ENCODE measurements at places on chromosomes 5 and 9. TPM values are rescaled to one million over a fixed set of nuclear protein-coding genes. Genes with fewer than 3 reads are reported as not detected.

GRCh38 chr9:36970007-36970888 lies 63.8 kb downstream of the PAX5 start:
- no peak for DNase-seq

DNA sequence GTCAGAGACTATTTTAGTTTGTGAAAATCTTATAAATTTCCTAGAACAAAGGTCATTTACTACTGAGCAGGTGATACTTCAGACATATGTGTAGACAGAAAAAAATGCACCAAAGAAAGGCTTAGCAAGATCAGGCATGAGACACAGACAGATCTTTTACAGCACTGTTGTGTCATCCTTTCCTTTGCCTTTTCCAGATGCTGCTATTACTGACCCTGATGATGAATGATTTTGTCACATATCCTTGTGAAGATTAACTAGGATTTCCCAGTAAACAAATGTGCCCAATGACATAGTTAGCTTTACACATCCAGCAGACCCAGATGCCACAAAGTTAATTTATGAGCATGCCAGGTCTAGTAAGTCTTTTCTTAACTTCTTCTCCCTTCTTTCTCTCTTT lies 68.2 kb downstream of the DMRTA1 start:
- DNase-seq = no peak

PTGDS gene
- 15.3 TPM for total RNA-seq

- no peak for DNase-seq
Measured at GRCh38 chr9:38286357-38286756, 106.1 kb upstream of the ALDH1B1 start.

FYB1 gene
- 6.2 TPM for total RNA-seq

DNA sequence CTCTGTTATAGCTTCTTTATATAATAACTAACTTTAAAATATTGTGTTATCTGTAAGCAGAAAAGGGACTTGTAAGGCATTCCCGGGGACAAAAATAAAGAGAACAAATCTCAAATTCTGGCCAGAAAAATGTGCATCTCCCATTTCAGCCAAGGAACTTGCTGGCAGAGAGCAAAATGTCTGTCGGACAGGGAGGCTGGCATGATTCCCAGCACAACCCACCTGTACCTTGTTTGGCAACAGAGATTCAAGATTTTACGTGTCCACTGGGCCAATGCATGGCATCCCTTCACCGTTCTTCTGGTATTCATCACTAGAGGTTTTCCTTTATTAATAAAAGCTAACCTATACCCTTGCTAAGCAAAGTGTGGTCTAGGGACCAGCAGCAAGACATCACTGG lies 566.6 kb downstream of the PSAT1 start:
- no peak for DNase-seq

DNA sequence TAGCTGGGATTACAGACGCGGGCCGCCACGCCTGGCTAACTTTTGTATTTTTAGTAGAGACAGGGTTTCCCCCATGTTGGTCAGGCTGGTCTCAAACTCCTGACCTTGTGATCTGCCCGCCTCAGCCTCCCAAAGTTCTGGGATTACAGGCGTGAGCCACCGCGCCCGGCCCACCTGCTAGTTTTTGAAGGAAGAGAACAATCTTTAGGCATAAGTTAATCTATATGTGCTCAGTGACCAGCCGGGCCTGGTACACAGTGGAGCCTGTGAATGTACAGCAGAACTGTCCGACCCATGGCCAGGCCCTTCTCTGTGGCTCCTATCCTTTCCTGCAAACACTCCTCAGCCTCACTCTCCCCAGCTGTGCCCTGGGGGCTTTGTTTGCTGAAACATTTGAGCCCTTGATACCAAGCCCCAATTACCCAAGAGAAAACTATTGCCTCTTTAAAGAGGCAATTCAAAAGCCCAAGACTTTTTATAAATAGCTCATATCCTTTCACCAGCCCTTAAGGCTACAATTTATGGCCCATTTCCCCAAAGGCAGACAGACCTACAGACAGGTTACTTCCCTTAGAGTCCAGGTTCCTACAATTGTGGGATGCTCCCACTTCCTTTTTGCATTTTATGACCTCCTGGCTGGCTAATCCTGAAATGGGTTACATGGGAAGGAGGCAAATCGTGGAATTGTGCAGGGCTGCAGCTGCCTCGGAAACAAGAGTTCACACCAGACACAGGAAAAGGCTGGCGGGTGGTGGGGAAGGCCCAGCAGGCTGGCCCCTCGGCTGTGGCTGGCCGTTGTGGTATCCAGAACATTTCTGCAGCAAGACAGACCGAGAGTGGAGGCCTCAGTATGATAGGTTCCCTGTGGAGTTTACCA lies 37.5 kb downstream of the SPRY4 start:
- DNase-seq = no peak

DNA sequence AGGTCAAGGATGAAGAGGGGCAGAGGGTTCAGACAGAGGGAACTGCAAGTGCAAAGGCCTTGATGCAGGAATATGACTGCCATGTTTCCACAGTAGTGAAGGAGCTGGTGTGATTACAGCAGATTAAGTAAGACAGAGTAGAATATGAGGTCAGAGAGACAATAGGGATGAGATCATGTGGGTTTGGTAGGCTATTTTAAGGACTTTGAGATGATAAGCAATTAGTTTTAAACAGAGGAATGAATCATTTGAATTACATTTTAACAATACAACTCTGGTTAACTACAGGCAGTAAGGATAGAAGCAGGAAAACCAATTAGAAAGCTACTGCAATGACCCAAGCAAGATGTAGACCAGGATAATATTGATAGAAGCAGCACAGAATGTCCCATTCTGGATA lies 7.7 kb downstream of the CENPK start:
- DNase-seq = no peak

DNA sequence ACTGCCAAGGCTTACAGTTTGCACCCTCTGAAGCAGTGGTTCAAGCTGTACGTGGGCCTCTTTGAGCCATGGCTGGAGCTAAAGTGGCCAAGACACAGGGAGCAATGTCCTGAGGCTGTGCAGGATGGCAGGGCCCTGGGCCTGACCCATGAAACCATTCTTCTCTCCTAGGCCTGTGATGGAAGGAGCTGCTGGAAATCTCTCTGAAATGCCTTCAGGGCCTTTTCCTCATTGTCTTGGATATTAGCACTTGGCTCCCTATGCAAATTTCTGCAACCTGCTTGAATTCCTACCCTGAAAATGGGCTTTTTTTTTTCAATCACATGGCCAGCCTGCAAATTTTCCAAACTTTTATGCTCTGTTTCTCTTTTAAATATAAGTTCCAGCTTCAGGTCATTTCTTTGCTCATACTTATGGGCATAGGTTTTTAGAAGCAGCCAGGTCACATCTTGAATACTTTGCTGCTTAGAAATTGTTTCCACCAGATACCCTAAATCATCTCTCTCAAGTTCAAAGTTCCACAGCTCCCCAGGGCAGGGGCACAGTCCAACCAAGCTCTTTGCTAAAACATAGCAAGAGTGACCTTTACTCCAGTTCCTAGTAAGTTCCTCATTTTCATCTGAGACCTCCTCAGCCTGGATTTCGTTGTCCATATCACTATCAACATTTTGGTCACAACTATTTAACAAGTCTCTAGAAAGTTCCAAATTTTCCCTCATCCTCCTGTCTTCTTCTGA lies 138.3 kb downstream of the OSTF1 start:
- DNase-seq = no peak

CCDC152 gene
- 3.1 TPM for total RNA-seq

CDC25C gene
- total RNA-seq = 3.5 TPM

GRCh38 chr9:78047106-78047505 lies 15.5 kb upstream of the GNAQ start:
- no peak for DNase-seq

DNA sequence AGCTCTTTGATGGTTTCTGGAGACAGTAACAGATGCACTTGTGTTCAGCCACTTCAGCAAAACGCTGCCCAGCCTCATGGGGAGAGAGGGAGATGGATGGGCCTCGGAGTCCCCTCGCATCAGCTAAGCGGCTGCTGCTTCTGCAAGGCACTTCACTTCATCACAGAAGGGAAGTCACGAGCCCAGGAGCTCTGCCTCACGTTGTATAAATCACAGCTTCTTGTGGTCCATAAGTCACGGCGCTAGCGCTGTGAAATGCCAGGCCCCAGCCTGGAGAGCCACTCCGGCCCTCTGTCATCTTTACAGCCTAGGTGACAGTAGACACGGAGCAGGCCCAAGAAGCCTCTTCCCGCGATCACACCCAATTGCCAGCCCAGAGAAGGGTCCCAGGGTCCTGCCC lies 23.4 kb downstream of the DBH start:
- DNase-seq = no peak

DNA sequence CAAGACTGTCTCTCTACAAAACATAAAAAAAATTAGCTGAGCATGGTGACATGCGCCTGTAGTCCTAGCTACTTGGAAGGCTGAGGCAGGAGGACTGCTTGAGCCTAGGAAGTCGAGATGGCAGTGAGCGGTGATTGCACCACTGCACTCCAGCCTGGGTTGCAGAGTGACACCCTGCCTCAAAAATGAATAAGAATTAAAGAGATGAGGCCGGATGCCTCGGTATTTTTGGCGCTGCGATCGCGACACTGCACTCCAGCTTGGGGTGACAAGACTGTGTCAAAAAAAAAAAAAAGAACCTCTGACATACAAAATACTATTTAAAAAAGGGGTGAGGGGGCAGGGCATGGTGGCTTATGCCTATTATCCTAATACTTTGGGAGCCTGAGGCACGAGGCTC lies 7.3 kb downstream of the GPBP1 start:
- DNase-seq = no peak

C9orf72 gene
- total RNA-seq = 19.3 TPM

EGFL7 gene
- total RNA-seq = 29.0 TPM

- no peak for DNase-seq
Measured at GRCh38 chr5:176391999-176392398, 3.4 kb downstream of the HIGD2A start.

GRCh38 chr9:78023003-78023741 lies 8.4 kb downstream of the GNAQ start:
- DNase-seq = no peak

SLC1A1 gene
- total RNA-seq = 1.3 TPM

ANKRD18A gene
- total RNA-seq = 2.8 TPM

- no peak for DNase-seq
Measured at GRCh38 chr5:7638456-7638855, 212.5 kb downstream of the CFAP90 start.

GRCh38 chr5:73818357-73818756 lies 192.4 kb downstream of the ARHGEF28 start:
- no peak for DNase-seq

DNA sequence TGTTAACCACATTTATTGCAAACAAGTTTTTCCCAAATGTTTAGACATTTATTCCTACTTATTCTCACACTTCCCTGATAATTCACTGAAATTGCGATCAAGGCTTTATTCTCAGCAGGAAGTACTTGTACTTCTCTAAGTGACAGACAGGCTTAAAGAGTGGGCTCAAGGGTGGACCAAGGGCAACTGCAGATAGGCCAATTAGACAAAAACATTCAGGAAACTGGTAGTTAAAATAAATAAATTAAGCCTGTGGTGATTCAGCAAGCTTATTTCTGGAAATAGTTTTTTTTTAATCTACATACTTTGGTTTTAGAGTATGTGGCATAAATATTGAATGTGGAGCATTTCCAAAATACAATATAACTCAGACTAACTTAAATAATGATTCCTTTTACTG lies 136.1 kb downstream of the UGCG start:
- no peak for DNase-seq

DNA sequence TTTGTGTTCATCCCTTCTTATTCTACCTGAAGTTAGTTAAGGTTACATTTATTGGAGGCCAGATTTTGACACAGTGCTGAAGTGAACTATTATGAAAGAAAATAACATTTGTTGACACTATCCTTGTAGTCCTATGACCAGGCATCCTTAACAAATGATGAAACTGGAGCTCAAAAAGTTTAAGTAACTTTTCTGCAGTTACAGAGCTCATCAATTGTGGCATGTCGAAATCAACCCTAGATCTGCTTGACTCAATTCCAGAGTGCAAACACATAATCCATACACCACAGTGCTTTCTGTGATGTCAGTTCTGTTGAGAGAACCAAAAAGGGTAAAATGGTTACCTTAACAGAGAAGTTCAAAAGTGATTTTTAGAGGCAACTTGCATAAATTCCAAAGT lies 28.6 kb downstream of the KCNN2 start:
- DNase-seq = no peak

GMCL2 gene
- not detected for total RNA-seq

LPAR1 gene
- 47.3 TPM for total RNA-seq

DNA sequence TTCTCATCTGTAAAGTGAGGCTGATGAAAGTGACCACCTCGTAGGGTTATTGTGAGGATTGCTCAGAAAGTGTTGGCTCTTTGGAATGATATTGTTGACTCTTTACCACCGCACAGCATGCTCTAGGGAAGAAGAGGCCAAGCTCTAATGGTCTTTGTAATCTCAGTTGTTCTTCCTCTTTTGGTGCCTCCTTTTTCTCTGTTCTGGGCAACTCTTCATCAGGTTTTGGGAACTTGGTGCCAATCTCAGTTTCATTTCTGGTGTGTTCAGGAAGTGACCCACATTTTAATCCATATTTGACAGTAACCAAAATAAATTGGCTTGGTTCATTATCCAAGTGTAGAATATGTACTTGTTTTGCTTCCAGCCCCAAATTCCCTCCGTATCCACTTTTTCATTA lies 25.1 kb downstream of the ARHGAP26 start:
- no peak for DNase-seq

GRCh38 chr5:8981016-8981415 lies 564.9 kb downstream of the SEMA5A start:
- no peak for DNase-seq

- DNase-seq = no peak
Measured at GRCh38 chr9:99606957-99607356, 214.7 kb upstream of the NR4A3 start.

DNA sequence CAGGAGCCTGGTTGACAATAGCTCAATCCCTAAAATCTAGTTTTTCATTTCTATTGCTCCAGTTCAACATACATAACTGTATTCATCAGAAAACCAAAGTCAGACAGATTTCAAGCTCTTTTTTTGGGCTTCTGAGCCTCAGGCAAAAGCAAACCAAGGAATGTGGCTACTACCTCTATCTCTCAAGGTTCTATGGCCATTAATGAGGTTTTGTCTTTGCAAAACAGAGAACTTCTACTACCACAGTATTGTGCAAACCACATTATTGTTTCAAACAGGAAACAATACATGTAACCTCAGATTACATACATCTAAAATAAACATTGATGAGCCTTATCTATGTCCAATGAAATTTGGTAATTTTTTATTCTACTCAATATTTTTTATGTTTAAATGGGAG lies 35.5 kb upstream of the FTMT start:
- no peak for DNase-seq

DNA sequence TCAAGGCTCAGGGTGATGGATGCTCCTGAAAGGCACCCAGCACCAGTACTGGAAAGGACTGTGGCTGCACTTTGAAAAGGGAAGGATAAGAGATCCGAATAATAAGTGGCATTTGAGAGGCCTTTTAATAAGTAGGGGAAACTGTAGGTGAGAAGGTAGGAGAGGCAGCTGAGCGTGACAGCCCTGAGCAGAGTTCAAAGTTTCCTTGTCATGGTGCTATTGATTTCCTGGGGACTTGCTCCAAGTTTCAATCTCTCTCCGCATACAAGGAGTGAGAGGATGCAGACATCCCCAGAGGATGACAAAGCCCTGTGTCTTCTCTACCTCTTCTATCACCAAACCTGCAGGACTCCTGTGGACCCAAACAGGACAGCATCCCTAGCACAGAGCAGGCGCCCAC lies 354.5 kb downstream of the SPOCK1 start:
- DNase-seq = no peak

ZNF483 gene
- 4.2 TPM for total RNA-seq

- no peak for DNase-seq
Measured at GRCh38 chr5:22242532-22242931, 610.6 kb downstream of the CDH12 start.

All from skin of body (tissue), 3 donors.